COR-L47 (cell line): ENCODE measurements at places on chromosomes 2 and 18.

- no peak for DNase-seq
Observed at GRCh38 chr2:47037678-47038077, 117.4 kb downstream of the STPG4 start.

DNA sequence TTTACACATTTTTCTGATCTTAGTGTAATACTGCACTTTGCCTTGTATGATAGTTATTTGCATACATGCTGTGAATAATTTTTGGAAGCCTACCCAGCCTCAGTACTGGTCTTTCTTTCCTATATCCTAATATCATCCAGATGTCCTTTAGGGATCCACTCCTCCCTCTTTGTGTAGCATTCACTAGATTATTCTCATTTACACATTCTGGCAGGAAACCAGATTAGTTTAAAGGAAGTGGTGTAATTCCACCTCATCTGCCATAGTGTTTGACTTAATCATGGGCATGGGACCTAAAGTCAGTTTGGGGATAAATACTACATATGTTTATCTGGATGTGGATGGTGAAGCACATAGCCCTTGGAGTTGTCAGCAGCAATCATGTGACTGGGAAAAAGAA lies 444.9 kb upstream of the MAP2 start:
- no peak for DNase-seq

- no peak for DNase-seq
Observed at GRCh38 chr18:23281626-23282436, 146.5 kb downstream of the CABLES1 start.

- DNase-seq: no peak
Observed at GRCh38 chr18:10564975-10565773, 39.3 kb downstream of the NAPG start.

- peak; percentile 12 for DNase-seq
Observed at GRCh38 chr2:15561574-15562344, 625 bp upstream of the NBAS start.

GRCh38 chr18:73950116-73950700 lies 197.4 kb downstream of the FBXO15 start:
- no peak for DNase-seq

GRCh38 chr2:197486175-197486574 lies 13.5 kb downstream of the HSPD1 start:
- no peak for DNase-seq

- DNase-seq: peak; percentile 88
Observed at GRCh38 chr2:165067643-165068486, 112.5 kb upstream of the SLC38A11 start.

- no peak for DNase-seq
Observed at GRCh38 chr2:224970311-224970710, 72.0 kb downstream of the DOCK10 start.

GRCh38 chr2:241254904-241255351 lies 60.5 kb downstream of the HDLBP start:
- DNase-seq: no peak

DNA sequence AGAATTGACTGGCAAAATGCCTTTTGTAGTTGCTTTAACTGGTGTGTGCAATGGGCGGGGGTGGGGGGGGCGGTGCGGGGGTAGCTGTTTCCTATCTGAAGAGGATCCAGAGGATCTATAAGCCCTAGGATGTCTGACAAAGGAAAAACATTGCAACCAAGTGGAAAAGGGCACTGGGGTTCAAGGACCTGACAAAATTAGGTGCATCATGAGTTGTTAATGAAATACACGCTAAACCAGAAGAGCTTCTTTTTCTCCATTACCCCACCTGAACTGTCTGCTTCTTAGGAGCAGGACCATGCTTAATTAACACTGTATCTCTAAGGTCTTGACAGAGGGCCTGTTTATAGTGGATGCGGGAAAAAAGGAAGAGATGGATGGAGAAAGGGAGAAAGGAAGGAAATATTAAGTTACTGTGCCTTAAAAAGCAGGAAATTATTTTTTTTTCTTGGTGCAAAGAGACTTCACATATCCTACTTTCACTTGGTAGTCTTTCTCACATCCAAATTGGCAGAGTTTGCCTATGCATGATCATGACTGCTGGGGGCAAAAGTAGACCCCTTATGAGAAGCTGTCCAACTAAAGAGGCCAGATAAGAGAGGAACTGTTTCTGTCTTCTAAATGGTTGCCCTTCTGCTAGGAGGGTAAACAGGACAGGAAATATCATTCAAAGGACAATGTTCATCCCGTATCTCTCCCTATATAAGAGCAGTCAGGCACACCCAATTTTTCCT lies 4.6 kb downstream of the RND3 start:
- no peak for DNase-seq

- DNase-seq: no peak
Observed at GRCh38 chr2:22290909-22291473, 1094.0 kb upstream of the KLHL29 start.

- DNase-seq: no peak
Observed at GRCh38 chr2:29375843-29376242, 260.6 kb downstream of the CLIP4 start.

GRCh38 chr2:11166476-11166875 lies 11.2 kb downstream of the SLC66A3 start:
- DNase-seq: no peak

DNA sequence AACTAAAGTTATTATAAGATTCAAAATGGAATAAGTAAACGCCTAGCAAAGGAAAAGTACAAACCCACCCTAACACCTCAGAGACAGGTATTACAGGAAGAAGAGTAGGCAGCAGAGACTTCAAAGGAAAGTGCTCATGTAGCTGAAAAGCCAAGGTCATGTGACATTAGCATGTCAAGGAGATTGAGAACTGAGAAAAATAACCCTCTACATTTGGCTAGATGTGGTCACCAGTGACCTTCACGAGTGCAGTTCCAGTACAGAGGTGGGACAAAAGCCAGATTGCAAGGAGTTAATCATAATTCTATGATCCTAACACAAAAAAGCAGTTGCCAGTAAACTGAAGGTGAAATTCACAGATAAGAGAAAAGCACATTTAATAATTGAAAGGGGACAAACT lies 252.7 kb downstream of the ZEB2 start:
- DNase-seq: no peak

GRCh38 chr2:88897715-88898114 lies 206.2 kb downstream of the RPIA start:
- no peak for DNase-seq

DNA sequence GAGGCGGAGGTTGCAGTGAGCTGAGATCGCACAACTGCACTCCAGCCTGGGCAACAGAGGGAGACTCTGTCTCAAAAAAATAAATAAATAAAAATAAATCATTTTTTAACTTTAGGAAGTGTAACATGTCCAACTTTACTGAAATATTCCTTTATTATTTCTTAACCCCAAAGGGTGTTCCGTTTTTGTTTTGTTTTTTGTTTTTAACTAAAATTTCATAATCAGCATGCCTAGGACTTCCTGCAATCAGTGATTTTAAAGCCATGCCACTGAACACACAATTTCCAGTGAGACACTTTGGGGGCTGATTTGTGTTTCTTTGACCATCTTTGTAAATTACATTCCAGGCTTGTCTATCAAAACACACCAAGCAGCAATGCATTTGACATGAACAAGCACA lies 7.1 kb downstream of the CATIP start:
- no peak for DNase-seq

- no peak for DNase-seq
Observed at GRCh38 chr18:27780061-27780745, 396.7 kb downstream of the CDH2 start.

DNA sequence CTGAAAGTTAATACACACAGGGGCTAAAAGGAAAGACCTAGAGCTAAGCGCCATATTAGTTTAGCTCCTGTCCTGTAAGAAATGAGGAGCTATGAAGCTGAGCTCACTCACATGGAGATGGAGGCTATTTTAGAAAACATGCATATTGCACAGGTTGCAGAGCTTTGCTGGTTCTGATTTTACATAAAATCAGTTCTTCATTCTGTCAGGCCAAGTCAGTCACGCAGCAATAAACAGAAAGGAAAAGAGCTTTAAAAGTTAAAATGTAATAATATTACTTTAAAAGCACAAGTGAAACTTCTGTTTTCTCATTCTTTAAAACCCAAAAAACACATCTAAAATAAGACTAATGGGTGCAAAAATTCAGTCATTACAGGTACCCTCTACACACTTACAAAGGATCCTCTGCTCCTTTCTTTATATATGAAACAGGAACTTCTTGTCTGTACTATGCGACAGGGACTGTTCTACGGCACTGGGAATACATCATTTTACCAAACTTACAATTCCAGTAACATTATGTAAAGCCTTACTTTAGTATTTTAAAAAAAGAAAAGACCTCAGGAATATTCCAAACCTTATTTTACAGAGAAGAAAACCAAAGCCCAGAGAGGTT lies 113.8 kb downstream of the THADA start:
- DNase-seq: no peak
